Endodermal cell (in vitro differentiated cells): ENCODE measurements at places on chromosomes 7 and 10. TPM values are rescaled to one million over a fixed set of nuclear protein-coding genes. Genes with fewer than 3 reads are reported as not detected.

Gene ADCYAP1R1
- total RNA-seq, result 1.6 and 2.1 TPM in 2 replicates

Gene DPP6
- 3.0 to 3.9 TPM (median 3.5 TPM) in 3 replicates for total RNA-seq

Gene ARL3
- total RNA-seq, result 19.0 and 20.3 TPM in 2 replicates

Gene SSC4D
- 42.6 to 45.5 TPM (median 44.5 TPM) in 3 replicates for total RNA-seq

Gene MTERF1
- 9.9 to 17.5 TPM (median 17.3 TPM) in 3 replicates for total RNA-seq

GRCh38 chr7:27873981-27874957 is 134.3 kb downstream of the TAX1BP1 start:
- H3K27ac ChIP-seq, result no peak overlapping the region
- H3K27me3 ChIP-seq, result no peaks in the 10 kb centered on the region
- no peak overlapping the region for H3K4me3 ChIP-seq
- no peak for DNase-seq
- H3K36me3 ChIP-seq, result no peaks in the 10 kb centered on the region

DNA sequence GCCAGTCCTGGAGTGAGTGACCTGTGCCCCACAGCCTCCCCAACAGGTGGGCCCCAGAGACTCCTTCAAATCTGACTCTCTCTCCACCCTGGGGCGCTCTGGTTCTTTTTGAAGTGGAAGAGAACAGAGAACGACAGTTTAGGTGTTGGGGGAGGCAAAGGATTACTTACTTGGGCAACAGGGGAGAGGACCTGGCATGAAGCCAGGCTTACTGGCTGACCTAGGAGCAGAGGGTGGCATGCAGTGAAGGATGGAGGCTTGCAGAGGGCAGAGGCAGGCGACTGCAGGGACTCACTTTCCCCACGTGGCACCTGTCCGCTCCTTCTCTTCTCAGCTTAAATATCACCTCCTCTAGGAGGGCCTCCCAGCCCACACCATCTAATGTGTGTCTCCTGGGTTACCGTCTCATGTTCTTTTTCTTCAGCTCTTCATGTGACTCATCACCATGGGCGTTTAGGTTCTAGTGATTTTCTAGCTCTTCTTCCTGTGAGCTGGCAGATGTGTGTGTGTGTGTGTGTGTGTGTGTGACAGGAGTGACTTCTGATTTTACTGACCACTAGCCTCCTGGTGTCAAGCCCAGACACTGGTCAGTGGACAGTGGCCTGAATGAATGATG is 15.5 kb downstream of the LZTS2 start:
- no peaks in the 10 kb centered on the region for H3K36me3 ChIP-seq
- no peak overlapping the region for H3K4me3 ChIP-seq
- H3K4me1 ChIP-seq, result no peaks in the 10 kb centered on the region
- H3K27me3 ChIP-seq, result peaks cover 46% of the 10 kb centered on the region
- no peak for DNase-seq

GRCh38 chr10:18214691-18215563 is 74.7 kb downstream of the CACNB2 start:
- no peaks in the 10 kb centered on the region for H3K4me1 ChIP-seq
- no peaks in the 10 kb centered on the region for H3K36me3 ChIP-seq
- no peak overlapping the region for H3K27ac ChIP-seq
- H3K4me3 ChIP-seq, result no peak overlapping the region

GRCh38 chr7:100247152-100247757 is 27.5 kb downstream of the PVRIG start:
- DNase-seq, result peak; percentile 93
- H3K4me3 ChIP-seq, result no peak overlapping the region
- no peak overlapping the region for H3K27ac ChIP-seq
- peaks cover 6% of the 10 kb centered on the region for H3K36me3 ChIP-seq
- H3K27me3 ChIP-seq, result no peaks in the 10 kb centered on the region

GRCh38 chr10:65581426-65582026 is 1344.3 kb upstream of the LRRTM3 start:
- H3K36me3 ChIP-seq, result no peaks in the 10 kb centered on the region
- H3K27me3 ChIP-seq, result no peaks in the 10 kb centered on the region
- no peak for DNase-seq
- no peak overlapping the region for H3K27ac ChIP-seq

DNA sequence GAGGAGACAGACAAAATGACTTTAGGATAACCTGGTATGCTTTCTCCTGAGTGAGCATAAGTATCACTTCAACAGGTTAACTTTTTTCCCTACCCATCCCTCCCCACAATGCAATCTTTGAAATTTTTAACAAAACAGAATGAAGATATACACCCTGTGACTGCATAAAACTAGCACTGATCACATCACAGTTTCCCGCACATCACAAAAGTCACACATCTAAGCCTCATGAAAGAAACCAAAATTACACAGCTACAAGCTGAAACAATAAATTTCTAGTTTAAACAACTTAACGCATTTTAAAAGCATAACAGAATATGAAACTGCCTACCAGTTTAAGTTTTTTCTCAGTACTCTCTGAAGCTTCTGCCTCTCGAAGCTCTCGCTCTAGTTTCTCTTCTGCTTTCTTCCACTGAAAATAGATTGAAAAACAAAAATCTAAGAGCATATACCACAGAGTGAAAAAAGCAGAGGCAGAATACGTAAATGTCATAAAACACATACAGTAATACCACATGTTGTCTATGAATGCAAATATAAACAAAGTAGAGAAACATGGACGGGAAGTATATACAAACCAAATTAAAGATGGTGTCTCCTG is 18.1 kb downstream of the NOC3L start:
- no peaks in the 10 kb centered on the region for H3K27me3 ChIP-seq
- peaks cover 81% of the 10 kb centered on the region for H3K36me3 ChIP-seq
- DNase-seq, result no peak
- no peak overlapping the region for H3K27ac ChIP-seq

DNA sequence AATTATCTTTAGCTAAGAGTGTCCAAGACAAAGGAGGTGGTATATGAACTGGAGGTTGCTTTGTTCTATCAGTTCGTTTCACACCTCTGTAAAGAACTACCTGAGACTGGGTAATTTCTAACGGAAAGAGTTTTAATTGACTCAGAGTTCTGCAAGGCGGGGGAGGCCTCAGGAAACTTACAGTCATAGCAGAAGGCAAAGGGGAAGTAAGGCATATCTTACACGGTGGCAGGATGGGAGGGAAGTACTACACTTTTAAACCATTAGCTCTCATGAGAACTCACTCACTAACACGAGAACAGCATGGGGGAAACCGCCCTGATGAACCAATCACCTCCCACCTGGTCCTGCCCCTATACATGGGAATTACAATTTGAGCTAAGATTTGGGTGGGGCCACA is 1202.3 kb upstream of the LRRTM3 start:
- no peaks in the 10 kb centered on the region for H3K27me3 ChIP-seq
- no peak for DNase-seq
- no peak overlapping the region for H3K4me3 ChIP-seq
- no peak overlapping the region for H3K27ac ChIP-seq
- no peaks in the 10 kb centered on the region for H3K4me1 ChIP-seq

DNA sequence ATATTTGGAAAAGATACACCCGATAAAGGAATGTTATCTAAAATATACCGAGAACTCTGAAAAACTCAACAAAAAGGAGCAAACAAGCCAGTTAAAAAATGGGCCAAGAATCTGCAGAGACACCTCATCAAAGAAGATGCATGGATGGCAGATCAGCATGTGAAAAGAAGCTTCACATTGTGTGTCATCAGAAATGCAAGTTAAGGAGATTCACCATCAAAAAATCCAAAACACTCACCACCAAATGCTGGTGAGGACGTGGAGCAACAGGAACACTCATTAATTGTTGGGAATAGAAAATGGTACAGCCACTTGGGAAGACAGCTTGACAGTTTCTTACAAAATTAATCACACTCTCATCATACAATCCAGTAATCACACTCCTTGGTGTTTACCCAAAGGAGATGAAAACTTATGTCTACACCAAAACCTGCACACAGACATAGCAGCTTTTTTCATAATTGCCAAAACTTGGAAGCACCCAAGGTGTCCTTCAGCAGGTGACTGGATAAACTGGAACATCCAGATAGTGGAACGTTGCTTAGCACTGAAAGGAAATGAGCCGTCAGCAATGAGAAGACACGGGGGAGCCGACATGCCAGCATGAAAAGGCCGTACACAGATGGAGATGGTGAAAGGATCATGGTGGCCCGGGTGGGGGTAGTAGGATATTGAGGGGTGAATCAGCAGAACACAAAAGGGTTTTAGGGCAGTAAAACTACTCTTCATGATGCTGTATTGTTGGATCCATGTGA is 27.9 kb upstream of the PWWP2B start:
- H3K4me1 ChIP-seq, result no peaks in the 10 kb centered on the region
- H3K4me3 ChIP-seq, result no peak overlapping the region
- H3K36me3 ChIP-seq, result no peaks in the 10 kb centered on the region
- H3K27ac ChIP-seq, result no peak overlapping the region

GRCh38 chr7:18654709-18655108 is 159.2 kb downstream of the HDAC9 start:
- H3K27ac ChIP-seq, result no peak overlapping the region
- no peaks in the 10 kb centered on the region for H3K4me1 ChIP-seq
- no peaks in the 10 kb centered on the region for H3K36me3 ChIP-seq
- no peak for DNase-seq
- no peaks in the 10 kb centered on the region for H3K27me3 ChIP-seq
